ENCODE measurements at places on chromosomes 6 and 20.
A peak's percentile ranks its signal among the peaks of the same experiment; 100 is the strongest.

DNA sequence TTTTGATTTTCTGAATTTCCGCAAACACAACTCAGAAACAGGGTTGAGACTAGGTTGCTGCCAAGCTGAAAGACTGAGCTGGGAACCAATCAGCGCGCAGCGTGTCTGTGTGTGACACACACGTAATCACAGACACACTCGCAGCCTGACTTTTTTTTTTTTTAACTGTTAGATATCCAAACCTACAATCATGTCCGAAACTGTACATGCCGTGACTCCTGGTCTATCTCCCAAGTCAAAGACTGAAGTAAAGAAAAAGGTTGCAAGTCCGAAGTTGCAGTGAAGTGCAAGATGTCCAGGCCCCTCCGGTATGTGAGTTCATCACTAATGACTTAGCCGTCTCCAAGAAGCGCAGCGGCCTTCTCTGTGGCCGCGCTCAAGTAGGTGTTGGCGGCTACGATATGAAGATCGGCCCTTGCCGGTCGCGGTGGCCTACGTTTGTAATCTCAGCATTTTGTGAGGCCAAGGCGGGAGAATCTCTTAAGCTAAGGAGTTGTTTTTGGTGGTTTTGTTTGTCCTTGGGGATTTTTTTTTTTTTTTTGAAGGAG is 108.2 kb downstream of the HFE start:
- DNase-seq = peak; percentile 93

DNA sequence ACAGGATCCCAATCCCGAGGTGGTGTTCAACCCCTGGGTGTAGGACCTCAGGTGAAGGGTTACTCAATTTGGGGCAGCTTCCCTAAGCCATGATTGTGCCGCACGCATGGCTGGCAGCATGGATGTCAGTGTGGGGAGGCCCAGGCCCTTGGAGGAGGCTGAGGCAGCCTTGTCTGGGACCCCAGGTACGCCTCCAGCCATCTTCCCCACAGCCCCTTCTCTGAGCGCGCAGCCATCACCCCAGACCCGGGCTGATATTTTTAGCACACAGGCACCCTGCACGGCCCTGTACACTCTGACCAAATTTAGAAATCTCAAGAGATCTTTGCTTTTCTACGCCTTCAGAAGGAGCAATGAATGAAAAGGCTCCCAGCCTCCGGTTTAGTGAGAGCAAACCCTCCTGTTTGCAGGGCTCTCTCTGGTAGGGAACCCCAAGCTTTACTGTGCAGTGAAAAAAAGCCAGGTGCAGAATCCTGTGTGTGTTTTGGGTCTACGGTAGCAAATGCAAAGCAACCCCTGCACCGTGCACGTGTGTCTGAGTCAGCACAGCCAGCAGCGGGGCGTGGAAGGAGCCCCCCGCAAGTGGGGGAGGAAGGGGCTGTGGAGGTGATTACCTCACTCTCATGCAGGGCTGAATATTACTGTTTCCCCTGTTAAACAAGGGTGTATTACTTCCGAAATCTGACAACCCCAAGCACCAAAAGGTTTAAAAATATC is 44.3 kb downstream of the CTCFL start:
- DNase-seq = no peak

GRCh38 chr20:4227085-4227821 is 211.9 kb upstream of the RNF24 start:
- DNase-seq = peak; percentile 52

DNA sequence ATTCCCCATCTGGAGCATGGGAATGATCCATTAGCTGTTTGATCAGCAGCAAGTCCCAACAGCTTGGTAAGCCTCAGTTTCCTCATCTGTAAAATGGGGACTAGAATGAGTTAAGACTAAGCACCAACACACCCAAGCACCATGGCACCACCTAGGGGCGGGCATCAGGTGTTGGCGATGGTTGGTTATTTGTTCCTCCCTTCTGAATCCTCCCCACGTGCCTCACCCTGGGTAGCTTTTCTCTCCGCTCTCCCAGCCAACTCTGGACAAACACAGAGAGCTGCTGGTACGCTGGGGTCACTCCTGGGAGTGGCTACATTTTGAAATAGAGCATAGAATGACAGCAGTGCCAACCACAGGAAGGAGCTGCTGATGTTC is 13.3 kb upstream of the ITPR3 start:
- DNase-seq = no peak

DNA sequence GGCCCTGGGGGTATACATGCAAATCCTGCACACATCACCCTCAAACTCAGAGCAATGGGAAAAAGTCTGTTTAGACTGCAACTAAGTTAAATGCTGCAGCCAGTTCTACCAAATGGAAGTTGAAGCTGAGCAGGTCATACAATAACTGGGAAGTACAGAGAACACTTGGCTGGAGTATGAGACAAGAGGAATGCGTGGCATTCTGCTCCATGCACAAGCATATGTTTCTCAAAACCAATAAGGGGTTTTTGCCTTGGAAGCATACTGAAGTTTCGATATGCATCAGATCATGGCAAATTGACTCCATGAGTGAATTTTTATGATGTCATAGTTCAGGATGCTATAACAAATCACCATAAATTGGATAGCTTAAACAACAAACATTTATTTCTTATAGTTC is 193.8 kb downstream of the COL12A1 start:
- DNase-seq = no peak

- no peak for DNase-seq
Observed at GRCh38 chr20:36998652-36999051, 47.1 kb upstream of the SAMHD1 start.

- DNase-seq = no peak
Observed at GRCh38 chr20:8505476-8506200, 373.6 kb downstream of the PLCB1 start.

DNA sequence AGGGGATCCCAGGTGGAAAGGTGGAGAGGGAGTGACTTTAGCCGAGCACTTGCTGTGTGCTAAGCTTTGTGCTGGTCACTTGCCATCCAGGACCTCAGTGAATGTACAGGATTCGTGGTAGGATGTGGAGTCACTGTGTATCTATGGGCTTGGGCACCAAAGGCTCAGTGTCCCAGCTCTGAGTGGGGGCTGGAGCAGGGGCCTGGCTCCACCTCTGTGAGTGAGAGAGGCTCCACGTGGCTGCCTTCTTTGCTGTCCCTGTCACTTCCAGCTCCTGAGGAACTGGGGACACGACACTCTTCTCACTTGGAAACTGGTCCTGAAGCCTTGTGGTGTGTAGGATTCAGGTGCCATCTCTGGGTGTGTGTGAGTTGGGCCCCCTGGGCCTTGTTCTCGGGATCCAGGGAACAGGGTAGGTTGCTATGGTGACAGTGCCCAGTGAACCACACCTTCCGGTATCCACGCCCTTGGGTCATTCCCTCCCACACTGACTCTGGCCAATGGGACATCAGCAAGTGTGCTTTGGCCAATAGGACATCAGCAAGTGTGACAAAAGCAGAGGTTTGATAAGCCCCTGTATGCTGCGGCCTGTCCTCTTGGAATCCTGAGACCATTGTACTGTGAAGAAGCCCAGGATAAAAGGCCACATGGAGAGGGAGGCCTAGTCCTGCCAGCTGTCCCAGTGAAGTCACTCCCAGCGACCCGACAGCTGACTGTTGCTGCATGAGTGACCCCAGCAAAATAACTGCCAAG is 87.7 kb downstream of the CDH22 start:
- DNase-seq = no peak

- DNase-seq = no peak
Observed at GRCh38 chr6:113411011-113411410, 446.1 kb upstream of the MARCKS start.

DNA sequence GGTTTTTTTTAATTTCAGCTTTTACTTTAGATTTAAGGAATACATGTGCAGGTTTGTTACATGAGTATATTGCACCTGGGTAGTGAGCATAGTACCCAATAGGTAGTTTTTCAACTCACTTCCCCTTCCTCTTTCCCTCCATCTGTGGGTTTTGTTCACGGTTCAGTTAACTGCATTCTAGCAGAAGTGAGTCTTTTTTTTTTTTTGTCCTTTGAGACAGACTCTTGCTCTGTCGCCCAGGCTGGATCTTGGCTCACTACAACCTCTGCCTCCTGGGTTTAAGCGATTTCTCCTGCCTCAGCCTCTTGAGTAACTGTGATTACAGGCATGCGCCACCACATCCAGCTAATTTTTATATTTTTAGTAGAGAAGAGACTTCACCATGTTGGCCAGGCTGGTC is 8.7 kb downstream of the UBR2 start:
- no peak for DNase-seq

DNA sequence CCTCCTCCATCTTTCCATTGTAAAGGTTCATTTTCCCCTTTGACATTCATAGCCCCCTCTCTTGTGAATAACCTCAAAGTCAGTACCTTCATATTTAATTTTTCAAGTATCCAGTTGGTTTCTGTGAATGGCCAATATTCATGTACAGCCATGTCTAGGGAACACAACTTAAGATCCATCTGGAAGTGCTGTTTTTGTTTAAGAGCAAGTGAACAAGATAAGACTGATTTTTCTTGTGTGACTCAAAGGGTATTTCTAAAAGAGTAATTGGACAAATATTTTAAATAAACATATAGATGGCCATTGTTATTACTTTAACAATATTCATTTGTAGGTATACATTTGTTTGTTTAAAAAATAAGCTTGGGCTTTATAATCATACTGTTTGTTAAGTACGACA is 92.9 kb downstream of the RTN4IP1 start:
- DNase-seq = no peak

DNA sequence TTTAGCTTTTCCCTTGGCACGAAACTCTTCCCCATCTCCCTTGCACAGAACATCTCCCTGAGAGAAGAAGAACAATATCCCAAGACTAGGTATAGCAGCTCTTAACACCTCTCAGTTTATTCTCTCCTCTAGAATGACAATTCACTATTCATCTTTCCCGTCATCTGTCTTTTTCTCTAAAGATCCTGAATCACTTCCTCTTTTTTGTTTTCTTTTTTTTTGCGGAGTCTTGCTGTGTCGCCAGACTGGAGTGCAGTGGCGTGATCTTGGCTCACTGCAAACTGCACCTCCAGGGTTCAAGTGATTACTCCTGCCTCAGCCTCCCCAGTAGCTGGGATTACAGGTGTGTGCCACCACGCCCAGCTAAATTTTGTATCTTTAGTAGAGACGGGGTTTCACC is 574.4 kb upstream of the MAP3K7 start:
- DNase-seq = no peak

DNA sequence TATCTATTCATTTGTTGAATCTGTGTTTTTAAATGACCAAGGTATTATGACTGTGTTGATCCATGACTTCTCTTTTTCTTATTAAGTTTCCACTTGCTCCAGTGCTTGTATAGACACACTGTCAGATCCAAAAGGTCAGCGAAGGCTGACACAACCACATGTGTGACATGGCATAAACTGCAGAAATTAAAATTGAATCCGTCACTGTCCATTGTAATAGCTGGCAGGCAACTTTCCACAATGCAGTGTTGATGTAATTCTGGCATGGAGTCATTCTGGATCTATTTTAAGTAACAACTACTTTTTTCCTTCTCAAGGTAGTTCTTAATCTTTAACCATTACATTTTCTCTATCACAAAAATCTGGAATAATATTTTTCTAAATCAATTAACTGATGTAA is 145.3 kb downstream of the AIG1 start:
- no peak for DNase-seq

GRCh38 chr6:21692721-21693120 is 99.2 kb downstream of the SOX4 start:
- no peak for DNase-seq

GRCh38 chr20:40648210-40649072 is 40.6 kb downstream of the MAFB start:
- DNase-seq = no peak

DNA sequence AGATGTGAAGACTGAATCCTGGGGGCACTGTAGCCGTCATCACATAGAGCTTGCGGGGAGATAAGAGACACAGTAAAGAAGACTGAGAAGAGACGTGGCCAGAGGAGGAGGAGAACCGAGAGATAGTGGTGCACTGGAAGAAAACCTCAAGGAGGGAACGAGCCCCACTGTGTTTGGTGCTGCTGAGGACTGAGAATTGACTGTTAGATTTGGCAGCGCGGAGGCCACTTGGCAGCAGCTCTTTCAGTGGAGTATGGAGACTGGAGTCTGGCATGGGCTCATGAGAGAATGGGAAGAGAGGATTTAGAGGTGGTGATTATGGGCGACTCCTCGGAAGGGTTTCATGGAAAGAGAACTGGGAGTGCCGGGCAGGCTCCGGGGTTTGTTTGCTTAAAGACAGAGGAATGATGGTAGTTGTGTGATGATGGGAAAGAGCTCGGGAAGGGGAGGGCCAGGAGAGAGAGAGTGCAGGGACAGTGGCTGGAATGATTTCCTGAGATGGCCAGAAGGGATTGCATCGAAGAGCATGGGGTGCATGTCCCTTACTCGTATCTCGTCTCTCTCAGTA is 18.0 kb downstream of the CDYL start:
- DNase-seq = no peak

DNA sequence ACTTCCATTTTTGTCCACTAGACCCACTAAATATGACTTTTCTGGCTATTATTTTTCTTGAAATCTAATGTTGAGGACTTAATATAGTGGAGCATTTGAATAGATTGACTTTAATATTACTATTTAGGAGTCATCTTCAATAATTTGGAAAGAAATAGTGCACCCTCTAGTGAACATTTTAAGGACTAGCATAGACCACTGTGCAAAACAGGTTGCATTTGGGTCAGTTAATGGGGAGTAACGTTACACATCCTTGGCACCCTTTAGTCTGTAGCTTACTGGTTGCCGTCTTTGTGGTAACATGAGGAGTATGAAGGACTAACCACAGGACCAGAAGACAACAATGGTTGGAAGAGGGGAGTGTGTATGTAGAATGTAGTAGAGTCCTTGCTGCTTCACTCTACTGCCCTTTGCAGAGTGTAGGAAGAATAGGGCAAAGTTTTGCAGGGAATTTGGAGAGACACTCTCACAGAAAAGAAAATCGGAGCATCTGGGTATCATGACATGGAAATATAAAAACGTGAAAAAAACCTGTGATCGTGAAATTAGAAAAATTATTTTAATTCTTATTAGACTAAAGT is 25.2 kb downstream of the RFPL4B start:
- DNase-seq = no peak

DNA sequence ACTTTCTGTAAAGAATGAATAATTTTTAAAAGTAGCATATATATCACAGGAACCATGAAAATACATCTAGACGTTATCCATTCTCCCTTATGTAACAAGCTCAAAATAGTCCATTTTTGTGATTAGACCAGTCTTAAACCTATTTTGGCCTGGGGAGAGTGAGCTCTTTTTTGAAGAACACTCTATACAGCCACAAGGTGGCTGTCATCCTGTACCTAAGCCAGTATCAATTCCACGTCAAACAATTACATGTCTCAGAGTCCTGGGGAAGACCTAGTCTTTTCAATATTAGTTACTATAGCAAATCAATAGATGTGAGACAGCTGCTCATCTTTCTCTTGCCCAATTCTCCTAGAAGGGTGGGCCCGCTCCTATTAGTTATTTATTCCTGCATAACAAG is 28.4 kb downstream of the FBXO5 start:
- DNase-seq = no peak

DNA sequence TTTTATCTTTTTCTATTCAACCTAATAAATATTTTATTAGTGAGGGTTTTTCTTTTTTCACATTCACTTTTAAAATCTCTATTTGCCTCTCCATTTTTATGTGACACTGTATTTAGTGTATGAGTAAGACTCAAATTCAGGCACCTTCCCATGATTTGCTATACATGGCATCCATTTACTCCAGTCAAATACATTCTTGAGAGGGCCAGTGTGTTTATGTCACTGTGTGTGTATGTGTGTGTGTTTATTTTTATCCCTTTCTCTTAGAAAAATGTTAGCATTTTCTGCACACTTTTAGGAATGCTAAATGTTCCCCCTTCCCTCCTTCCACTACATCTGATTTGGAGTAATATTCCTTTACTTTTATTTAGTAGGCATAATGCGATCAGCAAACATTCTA is 290.0 kb downstream of the PACRG start:
- DNase-seq = no peak

- no peak for DNase-seq
Observed at GRCh38 chr20:18728870-18729224, 84.7 kb upstream of the SCP2D1 start.
